ENCODE measurements at places on chromosomes 13 and 19.

- DNase-seq = peak; percentile 78
These were observed at the start of gene ZNF665 for GRCh38 chr19:53192771-53193534. Gene ZNF665 (minus strand): TSS chr19:53193358. CDS start chr19:53182898, 10,460 bp downstream.

DNA sequence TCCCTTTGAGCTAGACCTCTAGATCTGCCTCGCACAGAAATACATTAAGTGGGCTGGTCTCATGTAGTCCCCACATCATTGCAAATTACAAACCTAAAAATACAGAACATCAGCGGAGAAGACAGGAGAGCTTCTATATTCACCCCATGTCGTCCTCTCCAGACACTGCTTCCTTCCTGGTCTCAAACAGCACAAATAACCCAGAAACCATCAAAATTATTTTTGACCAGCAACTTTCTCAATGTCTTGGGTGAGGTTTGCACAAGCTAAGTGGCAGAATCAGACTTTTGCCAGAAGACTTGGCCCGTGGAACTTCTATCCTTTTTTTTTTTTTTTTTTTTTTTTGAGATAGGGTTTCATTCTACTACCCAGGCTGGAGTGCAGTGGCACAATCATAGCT is 28.2 kb downstream of the CLEC17A start:
- DNase-seq = no peak

DNA sequence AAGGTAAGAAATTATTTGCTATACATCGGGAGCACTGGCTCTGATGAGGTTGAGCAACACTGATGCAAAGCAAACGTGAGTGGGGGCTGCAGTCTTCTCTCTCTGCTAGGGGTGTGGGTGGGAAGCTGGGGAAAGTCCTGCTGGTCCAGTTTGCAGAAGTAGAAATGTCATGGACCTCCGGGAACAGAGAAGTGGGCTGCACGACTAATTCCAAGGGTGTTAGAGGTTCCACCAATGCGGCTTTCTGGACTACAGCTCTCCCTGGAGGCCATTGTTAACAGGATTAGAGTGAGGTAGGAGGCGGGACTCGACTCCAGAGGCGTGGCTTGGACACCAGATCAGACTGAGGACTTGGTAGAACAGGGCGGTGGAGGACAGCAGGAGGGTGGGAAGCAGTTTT is 5.7 kb upstream of the FBXO27 start:
- no peak for DNase-seq

GRCh38 chr13:44221657-44222056 is 152.0 kb upstream of the SERP2 start:
- no peak for DNase-seq

Data from activated naive CD4-positive, alpha-beta T cell treated with Interleukin-2 at 50 U/mL for 16 hours (primary cell).